ENCODE measurements at places on chromosomes 1 and 21. TPM values are rescaled to one million over a fixed set of nuclear protein-coding genes. Genes with fewer than 3 reads are reported as not detected.
A peak's percentile ranks its signal among the peaks of the same experiment; 100 is the strongest.

- no peaks in the 10 kb centered on the region for H3K4me1 ChIP-seq
- no peak overlapping the region for H3K27ac ChIP-seq
- H3K4me3 ChIP-seq, result no peak overlapping the region
- DNase-seq, result no peak
These were observed 11.7 kb downstream of the SNRPE start for GRCh38 chr1:203873094-203873493.

- H3K27ac ChIP-seq, result peak overlapping the region; percentile 81
- H3K36me3 ChIP-seq, result no peaks in the 10 kb centered on the region
- DNase-seq, result peak; percentile 59
- H3K4me1 ChIP-seq, result peaks cover 13% of the 10 kb centered on the region
These were observed 5.7 kb upstream of the ACOT11 start for GRCh38 chr1:54542120-54542961.

GRCh38 chr1:15837931-15838330 lies 9.6 kb upstream of the SPEN start:
- H3K4me3 ChIP-seq, result no peak overlapping the region
- H3K27me3 ChIP-seq, result no peaks in the 10 kb centered on the region
- no peak for DNase-seq
- H3K36me3 ChIP-seq, result no peaks in the 10 kb centered on the region

DNA sequence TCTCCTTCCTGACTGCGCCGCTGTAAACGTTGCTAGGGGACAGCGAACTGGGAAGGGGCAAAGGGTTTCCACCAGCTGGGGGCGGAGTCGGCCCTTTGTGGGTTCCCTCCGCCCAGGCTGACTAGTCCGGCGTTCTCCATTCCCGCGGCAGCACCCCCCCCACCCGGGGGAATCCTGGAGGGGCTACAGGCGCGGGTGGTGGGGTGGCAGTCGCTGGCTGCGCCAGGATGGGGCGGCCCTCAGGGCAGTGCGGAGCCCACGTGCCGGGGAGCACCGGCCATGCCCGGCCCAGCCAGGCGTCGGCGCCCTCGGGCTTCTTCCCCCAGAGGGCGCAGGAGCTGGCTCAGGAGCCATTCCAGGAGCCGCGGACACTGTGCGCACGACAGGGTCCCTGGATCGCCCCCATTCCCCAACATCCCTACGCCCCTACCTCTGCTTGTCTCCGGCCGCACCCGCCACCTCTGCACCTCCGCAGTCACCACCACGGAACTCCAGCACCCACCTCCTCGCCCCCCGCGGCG lies 476 bp downstream of the BATF3 start:
- no peaks in the 10 kb centered on the region for H3K36me3 ChIP-seq
- H3K4me3 ChIP-seq, result peak overlapping the region; percentile 63
- no peaks in the 10 kb centered on the region for H3K4me1 ChIP-seq
- no peaks in the 10 kb centered on the region for H3K27me3 ChIP-seq

DNA sequence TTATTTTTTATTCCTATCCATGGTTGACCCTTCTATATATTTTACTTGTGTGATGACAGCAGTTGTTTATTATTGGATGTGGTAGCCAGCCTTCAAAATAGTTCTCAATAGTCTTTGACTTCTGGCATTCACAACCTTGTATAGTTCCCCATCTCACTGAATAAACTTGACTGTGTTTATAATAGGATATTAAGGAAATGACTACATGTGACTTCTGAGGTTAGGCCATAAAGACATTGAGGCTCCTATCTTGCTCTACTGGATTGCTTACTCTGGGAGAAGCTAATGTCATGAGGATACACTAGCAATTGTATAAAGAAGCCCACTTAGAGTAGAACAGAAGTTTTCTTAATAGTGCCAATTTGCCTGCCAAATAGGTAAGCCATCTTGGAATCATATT lies 231.8 kb downstream of the NEGR1 start:
- H3K4me3 ChIP-seq, result no peak overlapping the region
- H3K27ac ChIP-seq, result no peak overlapping the region
- DNase-seq, result no peak
- no peaks in the 10 kb centered on the region for H3K36me3 ChIP-seq
- no peaks in the 10 kb centered on the region for H3K4me1 ChIP-seq

DNA sequence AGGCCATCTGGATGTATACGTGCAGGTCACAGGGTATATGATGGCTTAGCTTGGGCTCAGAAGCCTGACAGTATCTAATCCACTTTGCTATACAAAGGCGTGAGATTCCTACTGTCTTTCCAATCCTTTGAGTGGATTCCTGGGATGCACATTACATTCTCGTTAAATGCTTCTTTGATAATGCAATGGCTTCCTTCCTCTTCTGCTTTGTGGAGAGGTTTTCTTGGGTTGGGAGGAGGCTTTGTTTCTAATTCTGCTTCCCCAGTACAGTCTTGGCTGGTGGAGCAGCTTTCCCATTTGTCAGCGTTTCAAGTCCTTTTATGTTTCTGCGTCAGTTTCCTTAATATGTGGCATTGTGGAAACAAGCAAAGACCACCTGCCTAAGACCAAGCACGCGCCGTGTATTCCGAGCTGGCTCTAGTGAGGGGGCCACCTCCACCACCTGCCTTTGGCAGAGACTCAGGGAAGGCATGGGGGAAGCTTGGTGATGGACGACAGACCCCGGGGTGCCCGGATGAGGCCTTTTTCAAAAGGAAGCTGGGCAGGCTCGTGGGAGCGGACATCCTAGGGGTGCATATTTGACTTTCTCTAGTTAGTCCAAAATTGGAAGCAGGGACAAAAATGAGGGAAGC lies 72.7 kb downstream of the WDR4 start:
- no peaks in the 10 kb centered on the region for H3K27me3 ChIP-seq
- no peak for DNase-seq
- H3K36me3 ChIP-seq, result no peaks in the 10 kb centered on the region
- no peak overlapping the region for H3K4me3 ChIP-seq
- no peak overlapping the region for H3K27ac ChIP-seq
- no peaks in the 10 kb centered on the region for H3K4me1 ChIP-seq

Gene GPR52
- total RNA-seq, result 4.4 TPM

GRCh38 chr1:8463144-8463927 lies 145.4 kb downstream of the SLC45A1 start:
- H3K27ac ChIP-seq, result peak overlapping the region; percentile 95
- no peaks in the 10 kb centered on the region for H3K27me3 ChIP-seq
- H3K4me1 ChIP-seq, result peaks cover 22% of the 10 kb centered on the region
- H3K36me3 ChIP-seq, result no peaks in the 10 kb centered on the region

GRCh38 chr1:19342062-19342750 lies 30.1 kb downstream of the SLC66A1 start:
- peak overlapping the region; percentile 53 for H3K27ac ChIP-seq
- no peak for DNase-seq
- no peaks in the 10 kb centered on the region for H3K27me3 ChIP-seq
- no peak overlapping the region for H3K4me3 ChIP-seq
